Stimulated activated CD8-positive, alpha-beta memory T cell treated with anti-CD3 and anti-CD28 coated beads, Interleukin-4, amount 100 ng/mL, for 1 hour (primary cell): ENCODE measurements at places on chromosomes 1 and 21.

DNA sequence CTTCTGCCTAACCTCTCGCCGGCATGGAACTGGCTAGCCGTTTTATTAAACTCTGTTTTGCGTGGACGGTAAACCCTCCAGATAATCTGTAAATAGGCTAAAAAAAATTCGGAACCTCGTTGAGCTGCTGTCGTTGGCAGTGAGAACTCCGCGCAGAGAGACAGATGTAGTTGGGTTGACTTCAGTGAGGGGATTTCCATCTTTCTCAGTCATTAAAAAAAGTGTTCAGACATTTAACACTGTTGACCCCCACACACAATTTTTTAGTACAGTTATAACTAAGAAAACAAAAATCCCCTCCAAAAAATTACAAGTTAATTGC is 464 bp downstream of the PARK7 start:
- no peak for DNase-seq

GRCh38 chr1:21869620-21870121 is 57.6 kb downstream of the LDLRAD2 start:
- DNase-seq, result no peak

GRCh38 chr1:45895406-45895805 is 92.0 kb downstream of the MAST2 start:
- no peak for DNase-seq

GRCh38 chr21:37886120-37886519 is 30.1 kb downstream of the KCNJ6 start:
- DNase-seq, result no peak

DNA sequence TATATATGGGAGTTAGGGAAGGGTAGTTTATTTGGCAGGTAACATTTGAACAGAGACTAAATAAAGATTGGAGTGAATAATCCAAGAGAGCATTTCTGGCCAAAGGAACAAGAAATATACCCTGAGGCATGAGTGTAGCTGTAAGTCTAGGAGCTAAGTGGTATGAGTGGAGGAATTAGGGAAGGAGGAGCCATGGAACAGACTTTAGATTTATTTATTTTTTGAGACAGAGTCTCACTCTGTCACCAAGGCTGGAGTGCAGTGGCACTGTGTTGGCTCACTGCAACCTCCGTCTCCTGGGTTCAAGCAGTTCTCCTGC is 18.4 kb downstream of the CAPZA1 start:
- no peak for DNase-seq

DNA sequence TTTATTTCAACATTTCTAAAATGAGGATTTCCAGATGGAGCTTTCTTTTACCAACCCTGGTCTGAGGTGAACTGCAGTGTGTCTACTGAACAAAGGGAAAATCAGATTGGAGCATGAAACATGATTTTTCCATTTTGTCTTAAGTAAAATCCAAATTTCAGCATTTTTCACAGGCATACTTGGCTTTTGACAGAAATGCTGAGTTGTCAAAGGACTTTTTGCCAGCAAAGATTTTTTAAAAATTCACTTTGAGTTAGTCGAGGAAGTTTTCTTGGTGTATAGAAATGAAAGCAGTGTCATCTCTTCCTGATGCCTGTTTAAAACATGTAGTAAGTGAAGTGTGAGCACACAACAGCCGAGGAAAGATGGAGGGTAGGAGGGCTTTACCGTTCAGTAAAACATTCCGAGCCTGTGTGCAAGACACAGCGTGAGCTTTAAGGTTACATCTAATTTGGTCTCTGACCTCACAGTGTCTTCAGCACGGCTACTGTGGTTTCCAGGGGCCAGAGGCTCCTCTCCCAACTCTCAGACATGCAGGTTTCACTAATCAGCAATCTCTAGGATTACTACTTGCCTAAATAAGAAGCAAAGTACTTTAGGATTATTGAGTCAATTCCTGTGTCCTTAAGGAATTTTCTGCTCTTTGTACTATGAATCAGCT is 45.9 kb downstream of the SAMD13 start:
- DNase-seq, result no peak

GRCh38 chr1:15994590-15995351 is 9.3 kb upstream of the SRARP start:
- no peak for DNase-seq

- no peak for DNase-seq
These were observed 70.4 kb upstream of the SAMSN1 start for GRCh38 chr21:14616380-14617039.

DNA sequence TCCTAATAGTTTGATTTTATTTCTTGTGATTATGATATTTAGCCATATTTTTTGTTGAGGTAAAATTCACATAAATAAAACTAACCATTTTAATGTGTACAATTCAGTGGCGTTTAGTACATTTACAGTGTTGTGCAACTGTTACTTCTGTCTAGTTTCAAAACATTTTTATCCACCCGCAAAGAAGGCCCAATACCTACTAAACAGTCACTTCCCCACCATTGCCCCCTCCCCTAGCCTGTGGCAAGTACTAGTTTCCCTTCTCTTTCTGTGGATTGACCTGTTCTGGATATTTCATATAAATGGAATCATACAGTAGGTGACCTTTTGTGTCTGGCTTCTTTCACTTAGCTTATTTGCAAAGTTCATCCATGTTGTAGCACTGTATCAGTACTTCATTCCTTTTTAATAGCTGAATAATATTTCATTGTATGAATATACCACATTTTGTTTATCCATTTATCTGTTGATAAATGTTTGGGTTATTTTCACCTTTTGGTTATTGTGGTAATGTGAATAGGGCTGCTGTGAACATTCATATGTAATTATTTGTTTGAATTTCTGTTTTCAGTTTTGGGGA is 4.1 kb downstream of the FLVCR1 start:
- no peak for DNase-seq

DNA sequence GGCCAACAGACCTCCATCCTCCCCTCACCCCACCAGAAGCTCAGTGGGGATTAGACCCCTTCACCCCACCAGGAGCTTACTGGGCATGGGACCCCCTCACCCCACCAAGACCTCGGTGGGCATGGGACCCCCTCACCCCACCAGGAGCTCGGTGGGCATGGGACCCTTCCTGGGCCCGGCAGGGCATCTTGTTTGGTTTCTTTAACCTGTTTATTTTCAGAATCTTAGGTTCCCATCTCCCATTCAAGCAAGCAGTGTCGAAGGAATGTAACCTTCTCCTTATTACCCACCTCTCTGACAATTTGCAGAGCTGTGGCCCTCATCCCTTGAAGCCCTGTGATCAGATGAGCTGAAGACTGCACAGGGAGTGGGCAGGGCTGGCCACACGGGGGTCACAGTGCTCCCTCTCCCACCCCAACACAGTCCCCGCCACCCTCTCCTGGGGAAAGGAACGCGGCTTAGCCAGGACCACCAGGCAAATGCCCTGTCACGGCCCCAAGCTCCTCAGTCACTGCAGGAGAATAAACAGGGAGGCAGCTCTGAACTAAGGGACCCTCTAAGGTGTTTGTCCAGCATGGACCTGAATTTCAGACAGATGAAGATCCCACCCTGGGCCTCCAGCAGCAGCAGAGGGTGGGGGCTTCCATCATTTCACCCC is 330.0 kb downstream of the NPHP4 start:
- DNase-seq, result no peak

DNA sequence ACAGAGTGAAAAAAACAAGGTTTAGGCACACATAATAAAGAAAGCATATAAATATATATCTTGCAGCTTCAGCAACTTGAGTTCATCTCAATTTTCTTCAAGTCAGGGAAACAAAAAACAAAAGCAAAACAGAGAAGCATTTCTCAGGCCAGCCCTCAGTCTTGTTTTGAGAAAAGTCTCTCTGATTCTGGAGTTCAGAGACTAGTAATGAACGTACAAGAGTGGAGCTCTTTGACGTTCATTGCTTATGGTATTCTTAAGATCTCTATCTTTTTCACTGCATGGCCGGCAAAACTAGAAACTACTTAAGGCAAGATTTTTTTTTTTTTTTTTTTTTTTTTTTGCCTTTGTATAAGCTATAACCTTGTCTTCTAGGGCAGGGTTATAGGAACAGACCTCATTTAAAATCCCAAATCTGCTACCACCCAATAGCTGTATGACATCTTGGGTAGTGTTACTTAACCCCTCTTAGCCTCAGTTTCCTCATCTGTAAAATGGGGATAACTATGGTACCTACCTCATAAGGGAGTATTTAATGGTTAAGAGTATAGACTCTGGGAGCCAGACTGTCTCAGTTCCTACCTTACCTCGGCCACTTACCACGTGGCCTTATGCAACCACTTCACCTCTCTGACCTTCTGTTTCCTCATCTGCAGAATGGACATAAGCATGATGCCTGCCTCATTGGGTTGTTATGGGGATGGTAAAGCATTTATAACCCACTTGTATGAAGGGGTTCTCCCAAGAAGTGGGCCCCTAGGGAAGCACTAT is 33.6 kb downstream of the LMO4 start:
- DNase-seq, result no peak

- DNase-seq, result no peak
These were observed 602 bp upstream of the UFC1 start for GRCh38 chr1:161153176-161153575.

- no peak for DNase-seq
These were observed 4.2 kb upstream of the TFF3 start for GRCh38 chr21:42319376-42319775.

DNA sequence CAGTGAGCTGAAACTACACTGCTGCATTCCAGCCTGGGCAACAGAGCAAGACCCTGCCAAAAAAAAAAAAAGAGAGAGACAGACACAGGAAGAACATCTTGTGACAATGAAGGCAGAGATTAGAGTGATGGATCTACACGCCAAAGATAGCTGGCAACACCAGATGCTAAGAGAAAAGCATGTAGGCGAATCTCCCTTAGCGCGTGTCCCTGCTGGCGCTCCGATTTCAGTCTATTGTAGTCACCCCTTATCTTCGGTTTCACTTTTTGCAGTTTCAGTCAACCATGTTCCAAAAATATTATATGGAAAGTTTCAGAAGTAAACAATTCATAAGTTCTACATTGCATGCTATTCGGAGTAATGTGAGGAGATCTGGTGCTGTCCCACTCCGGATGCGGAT is 11.6 kb upstream of the BRDT start:
- DNase-seq, result no peak

DNA sequence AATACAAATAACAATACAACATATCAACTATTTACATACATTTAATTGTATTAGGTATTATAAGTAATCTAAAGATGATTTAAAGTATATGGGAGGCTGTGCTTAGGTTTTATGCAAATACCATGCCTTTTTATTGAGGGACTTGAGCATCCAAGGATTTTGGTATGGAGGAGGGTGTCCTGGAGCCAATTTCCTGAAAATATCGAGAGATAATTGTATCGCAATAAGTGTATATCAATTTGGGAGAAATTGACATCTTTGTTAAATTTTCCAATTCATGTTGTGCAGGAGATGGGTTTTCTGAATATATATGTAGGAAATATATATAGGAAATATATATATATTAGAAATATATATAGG is 63.5 kb downstream of the ATP1A1 start:
- no peak for DNase-seq

DNA sequence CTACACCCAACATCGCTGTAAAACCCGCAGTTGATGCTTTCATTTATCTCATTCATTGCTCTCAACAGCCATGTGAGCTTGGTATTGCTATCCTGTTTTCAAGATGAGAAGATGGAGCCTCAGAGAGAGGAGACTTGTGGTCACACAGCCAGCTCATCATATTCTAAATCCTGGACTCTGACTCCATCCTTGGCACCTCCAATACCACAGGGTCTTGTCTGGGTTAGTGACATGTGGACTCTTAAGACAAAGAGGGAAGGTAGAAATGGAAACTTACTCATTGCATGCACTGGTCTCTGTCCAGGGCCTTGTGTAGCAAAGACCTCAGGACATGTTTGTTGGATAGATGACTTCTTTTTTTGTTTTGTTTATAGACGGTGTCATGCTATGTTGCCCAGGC is 7.0 kb upstream of the RNF19B start:
- no peak for DNase-seq

- DNase-seq, result no peak
These were observed 37.4 kb downstream of the DENND1B start for GRCh38 chr1:197737916-197738315.

DNA sequence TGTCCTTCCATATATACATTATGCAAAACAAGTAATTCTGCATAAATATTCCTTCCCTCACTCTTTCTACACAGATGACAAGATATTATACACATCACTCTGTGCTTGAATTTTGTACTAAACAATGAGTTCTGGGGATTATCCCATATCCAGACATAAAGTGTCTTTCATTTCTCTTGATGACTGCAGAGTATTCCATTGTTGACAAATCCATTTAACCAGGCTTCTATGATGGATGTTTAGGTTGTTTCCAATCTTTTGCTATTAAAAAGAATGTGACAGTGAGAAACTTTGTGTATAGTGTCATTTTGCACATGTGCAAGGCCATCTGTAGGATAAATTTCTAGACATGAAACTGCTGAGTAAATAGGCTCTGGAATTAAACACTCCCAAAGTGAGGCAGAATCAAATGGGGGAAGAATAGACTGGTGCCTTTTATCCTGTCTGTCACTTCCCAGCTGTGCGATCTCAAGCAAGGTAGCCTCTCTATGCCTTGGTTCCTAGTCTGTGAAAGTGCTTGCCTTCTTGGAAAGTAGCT is 29.9 kb upstream of the ATP2B4 start:
- no peak for DNase-seq

DNA sequence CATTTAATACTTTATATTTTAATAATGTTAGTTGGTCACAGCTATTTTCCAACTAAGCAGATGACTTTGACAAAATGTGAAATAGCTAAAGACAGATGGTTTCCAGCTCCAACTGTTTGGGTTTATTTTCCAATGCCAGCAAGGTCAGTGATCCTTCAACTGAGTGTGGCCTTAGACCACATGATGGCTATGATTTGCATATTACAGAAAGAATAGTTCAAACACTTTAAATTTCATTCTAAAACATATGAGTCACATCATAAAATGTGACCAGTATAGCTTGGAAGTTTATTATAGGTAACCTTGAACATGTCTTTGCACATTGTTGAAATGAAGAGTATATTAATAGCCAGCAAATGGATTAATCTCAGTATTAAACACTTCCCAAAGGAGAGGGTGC is 454.0 kb upstream of the C1orf87 start:
- no peak for DNase-seq

DNA sequence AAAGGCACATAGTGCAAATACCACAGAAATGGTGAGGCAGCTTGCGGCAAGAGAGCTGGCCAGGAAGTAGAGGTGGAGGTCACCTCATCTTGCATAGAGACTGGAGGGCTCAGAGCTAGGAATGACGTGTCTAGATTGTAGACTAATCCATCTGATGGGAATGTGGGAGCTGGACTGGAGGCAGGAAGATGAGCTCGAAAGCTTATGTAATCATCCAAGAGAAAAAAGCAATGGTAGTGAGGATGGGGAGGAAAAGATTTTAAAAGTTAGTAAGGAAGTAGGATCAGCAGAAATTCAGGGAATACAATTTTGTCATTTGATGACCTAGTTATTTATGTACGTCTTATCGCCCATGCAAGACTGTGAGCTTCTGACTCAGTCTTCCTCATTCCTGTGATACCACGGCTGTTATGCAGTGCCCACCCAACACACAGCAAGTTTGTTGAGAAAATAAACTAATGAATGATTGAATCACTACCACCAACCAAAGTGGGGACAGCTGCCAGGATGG is 123.9 kb downstream of the RRAGC start:
- DNase-seq, result no peak

- DNase-seq, result no peak
These were observed 454.6 kb upstream of the RUNX1 start for GRCh38 chr21:35503671-35504070.
